ENCODE measurements at places on chromosomes 1 and 21.

GRCh38 chr1:36879613-36880012 lies 154.7 kb downstream of the GRIK3 start:
- no peak for DNase-seq

DNA sequence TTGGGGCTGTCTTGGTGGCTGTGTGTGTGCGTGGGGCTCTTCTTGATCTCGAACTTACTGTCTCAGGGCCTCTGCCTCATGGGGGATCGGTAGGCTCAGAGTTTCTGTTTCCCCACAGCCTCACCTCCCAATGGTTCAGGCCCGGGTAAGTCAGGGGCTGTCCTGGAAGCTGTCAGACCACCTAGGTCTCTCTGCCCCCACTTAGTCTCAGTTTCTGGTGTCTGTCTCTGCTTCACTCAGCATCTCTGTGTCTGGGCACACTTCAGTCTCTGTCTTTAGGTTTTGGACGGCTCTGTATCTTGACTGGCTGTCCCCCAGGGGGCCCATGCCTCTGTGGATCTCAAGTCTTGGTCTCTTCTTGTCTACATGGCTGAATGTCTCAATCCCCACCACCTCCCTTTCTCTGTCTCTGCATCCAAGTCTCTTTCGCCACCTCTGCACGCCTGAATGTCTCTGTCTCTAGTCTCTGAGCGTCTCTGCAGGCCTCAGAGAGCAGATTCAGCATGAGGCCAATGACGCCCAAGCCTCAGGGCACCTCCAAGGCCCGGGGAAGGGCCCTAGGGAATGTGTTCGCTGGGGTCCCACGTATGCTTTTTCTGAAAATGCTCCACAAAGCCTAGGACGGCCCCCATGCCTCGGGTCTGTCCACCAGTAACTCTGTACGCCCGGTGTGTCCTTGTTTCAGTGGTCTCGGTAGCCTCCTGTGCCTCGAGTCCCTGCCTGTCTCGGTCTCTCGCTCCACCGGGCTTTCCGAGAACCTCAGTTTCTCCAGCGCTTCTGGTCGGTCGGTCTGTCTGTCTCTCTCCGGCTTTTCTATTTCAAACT lies 818 bp downstream of the FHL3 start:
- DNase-seq = no peak

- no peak for DNase-seq
These were observed 292.2 kb downstream of the SMYD3 start for GRCh38 chr1:246214708-246215509.

GRCh38 chr1:3314491-3315381 lies 139.7 kb upstream of the ARHGEF16 start:
- DNase-seq = no peak

GRCh38 chr1:29416267-29417146 lies 180.2 kb downstream of the PTPRU start:
- DNase-seq = no peak

DNA sequence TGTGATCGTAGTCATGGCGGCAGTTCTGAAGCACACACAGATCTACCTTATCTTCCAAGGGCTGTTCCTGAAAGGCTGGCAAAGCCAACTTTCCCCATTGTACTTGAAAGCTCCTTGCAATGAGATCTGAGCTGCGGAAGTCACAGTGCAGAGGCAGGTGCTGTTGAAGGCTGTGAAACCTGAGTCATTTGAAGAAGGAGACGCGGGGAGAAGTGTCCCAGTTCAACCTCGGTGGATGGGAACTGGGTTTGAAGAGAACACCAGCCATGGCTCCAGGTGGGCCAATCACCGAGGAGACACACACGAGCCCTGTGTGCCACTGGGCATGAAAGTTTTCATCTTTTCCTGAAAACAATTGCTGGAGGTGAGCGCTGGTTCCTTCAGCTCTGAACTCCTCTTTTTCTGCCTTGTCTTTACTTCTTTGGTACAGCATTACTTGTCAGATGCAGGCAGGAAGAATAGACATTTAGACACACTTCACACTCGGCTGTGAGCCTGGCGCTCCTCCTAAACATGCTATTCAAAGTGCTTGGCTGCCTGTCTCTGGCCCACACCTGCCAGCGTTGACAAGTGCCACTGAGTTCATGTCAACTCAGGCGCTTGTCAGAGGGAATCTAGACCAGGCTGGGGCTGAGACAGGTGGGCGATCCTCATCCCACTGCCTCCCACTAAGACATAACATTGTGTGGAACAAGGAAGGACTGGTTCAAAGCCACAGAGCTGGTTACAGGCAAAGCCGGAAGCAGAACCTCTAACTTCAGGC lies 25.7 kb upstream of the PDE9A start:
- DNase-seq = no peak

DNA sequence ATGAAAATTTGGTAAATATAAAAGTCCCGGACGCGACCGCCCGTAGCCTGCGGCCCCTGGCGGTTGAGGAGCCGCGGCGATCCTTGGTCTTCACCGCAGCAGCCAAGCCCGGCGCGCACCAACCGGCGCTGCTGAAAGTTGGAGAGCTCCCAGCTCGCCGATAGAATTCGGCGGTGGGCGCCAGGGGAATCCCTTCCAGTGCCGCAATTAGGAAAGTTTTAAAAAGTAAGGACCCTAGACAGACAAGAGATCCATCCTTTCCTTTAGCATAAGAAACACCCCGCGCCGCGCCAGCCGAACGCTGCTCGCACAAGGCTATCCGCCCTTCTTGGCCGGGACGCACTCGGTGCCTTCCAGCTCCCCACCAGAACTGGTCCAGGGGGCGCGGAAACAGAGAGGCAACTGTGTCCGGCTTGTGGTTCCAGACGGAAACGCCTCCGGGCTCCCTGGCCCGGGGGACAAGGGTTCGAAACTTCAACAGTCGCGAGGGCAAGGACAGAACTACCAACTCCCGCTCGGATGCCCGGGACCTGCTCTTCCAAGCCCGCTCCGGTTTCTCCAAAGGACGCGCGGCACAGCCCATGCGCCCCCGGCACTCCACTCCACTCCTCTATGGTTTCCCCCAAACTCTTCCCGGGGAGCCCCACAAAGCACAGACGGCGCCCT lies 1.7 kb downstream of the FAM78B start:
- no peak for DNase-seq

- DNase-seq = no peak
These were observed 32.6 kb downstream of the UBE4B start for GRCh38 chr1:10065344-10065685.

DNA sequence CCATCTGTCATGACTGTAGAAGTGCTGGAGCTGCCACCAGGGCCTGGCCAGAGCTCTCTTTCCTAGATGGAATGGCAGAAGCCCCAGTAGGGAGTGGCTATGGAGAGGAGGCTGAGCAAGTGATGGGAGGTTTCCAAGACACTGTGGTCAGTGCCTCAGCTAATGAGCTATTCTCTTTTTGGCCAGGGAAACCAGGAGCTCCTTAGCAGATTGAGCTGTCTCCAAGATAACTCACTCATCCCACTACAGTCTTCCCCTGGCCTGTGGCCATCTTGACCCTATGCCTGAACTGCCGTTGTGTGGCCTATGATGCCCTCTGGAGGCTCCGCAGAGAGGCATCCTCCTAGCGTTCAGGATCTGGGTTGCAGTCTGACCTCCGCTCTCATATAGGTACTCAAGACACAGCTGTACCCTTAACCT lies 60.5 kb downstream of the ERI3 start:
- no peak for DNase-seq

GRCh38 chr21:31524140-31524539 lies 135.4 kb upstream of the SOD1 start:
- DNase-seq = no peak

- DNase-seq = no peak
These were observed 13.4 kb upstream of the SKI start for GRCh38 chr1:2214541-2215241.

GRCh38 chr1:150271291-150271959 lies 1.2 kb upstream of the C1orf54 start:
- no peak for DNase-seq

GRCh38 chr1:42173961-42174735 lies 9.6 kb upstream of the GUCA2A start:
- DNase-seq = no peak

- no peak for DNase-seq
These were observed 44.3 kb downstream of the NID1 start for GRCh38 chr1:236020359-236021219.

- no peak for DNase-seq
These were observed 79.0 kb upstream of the KRTAP19-8 start for GRCh38 chr21:31117128-31117916.

DNA sequence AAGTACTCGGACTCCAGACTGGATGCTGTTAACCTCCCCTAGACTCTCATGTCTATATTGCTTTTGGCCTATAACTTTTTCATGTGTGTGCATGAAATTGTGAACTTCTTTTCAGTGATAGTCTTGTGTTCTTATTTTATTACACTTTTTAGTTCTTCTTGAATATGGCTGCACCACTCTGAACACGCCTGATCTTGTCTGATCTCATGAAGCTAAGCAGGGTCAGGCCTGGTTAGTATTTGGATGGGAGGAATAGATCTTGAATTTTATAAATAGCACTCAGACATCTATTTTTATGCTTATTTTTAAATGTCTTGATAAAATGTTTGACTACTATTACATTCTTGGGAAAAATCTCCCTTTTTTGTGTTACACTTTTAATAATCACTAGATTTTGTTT lies 22.4 kb downstream of the TCP10L start:
- no peak for DNase-seq

GRCh38 chr1:240739754-240740153 lies 127.8 kb upstream of the GREM2 start:
- no peak for DNase-seq

GRCh38 chr1:56551691-56552090 lies 27.7 kb downstream of the PLPP3 start:
- no peak for DNase-seq

- no peak for DNase-seq
These were observed 15.8 kb downstream of the OR14I1 start for GRCh38 chr1:248686815-248687214.

GRCh38 chr1:147384804-147385203 lies 142.3 kb downstream of the CHD1L start:
- no peak for DNase-seq

- DNase-seq = no peak
These were observed 33.6 kb downstream of the NUAK2 start for GRCh38 chr1:205287767-205288559.

DNA sequence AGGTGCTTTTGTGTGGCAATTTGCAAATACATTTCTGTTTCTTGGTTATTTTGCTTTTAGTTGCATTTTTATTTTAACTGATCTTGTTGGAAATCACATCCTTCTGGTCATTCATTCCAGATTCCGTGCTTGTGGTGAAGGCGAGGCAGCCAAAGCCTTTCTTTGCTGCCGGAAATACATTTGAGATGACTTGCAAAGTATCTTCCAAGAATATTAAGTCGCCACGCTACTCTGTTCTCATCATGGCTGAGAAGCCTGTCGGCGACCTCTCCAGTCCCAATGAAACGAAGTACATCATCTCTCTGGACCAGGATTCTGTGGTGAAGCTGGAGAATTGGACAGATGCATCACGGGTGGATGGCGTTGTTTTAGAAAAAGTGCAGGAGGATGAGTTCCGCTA lies 34.8 kb upstream of the CD101 start:
- DNase-seq = no peak

DNA sequence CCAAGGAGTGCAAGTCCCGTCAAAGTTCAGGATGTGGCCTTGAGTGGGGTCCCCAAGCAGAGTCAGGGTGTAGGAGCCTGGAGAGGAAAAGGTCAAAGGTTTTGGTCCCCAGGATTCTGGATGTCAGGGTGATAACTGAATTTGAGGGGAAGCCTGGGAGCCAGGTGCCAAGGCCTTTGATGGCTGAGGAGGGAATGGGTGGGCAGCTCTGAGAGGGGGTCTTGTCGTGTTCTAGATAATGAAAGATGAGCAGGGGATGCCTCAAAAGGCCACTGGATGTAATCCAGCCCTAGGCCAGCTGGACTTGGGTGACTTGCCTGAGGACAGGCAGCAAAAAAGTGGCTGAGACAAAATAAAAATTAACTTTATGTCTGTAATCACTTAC lies 27.5 kb upstream of the KCNA2 start:
- no peak for DNase-seq

GRCh38 chr1:54874079-54874830 lies 12.7 kb downstream of the DHCR24 start:
- no peak for DNase-seq

DNA sequence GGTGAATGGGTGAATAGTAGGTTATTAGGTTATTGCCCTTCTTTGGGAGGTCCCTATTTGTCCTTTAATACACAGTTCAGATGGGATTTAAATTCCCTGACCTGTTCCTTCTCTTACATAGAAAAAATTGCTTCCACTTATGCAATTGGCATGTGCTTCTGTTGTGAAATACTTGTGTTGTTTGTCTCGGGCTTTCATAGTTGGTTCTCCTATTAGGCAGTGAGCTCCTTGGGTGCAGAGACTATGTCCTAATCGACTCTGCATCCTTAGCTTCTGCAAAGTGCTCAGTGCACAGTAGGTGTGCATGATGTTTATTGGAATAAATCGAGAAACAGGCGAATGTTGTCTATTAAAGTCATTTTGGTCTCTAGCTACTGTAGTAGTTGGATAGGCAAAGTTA lies 1.3 kb upstream of the PDE4B start:
- DNase-seq = no peak

DNA sequence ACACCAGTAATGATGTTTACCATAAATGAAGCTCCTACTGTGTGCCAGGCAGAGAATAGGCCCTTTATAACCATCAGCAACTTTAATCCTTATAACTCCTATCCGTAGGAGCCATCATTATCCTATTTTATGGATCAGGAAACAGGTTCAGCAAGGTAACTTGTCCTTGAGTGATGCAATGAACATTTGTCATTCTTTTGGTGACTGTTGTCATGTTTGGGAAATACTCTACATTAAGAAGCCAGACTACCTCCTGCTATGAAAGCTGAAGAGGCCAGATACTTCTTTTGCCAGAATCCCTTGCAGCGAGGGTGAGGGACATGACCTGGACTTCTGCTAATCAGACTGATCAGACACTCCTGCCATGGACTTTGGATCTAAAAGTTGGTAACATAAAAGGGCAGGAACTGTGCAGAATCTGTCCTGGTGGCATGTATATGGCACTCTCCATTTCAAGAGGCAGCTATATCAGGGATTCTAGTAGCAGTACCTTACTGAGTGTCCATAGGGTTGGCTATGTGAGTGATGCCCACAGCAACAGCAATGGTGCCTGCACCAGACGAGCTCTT lies 33.1 kb upstream of the SRRM1 start:
- DNase-seq = no peak

- DNase-seq = no peak
These were observed 231.7 kb upstream of the AJAP1 start for GRCh38 chr1:4422504-4423289.

DNA sequence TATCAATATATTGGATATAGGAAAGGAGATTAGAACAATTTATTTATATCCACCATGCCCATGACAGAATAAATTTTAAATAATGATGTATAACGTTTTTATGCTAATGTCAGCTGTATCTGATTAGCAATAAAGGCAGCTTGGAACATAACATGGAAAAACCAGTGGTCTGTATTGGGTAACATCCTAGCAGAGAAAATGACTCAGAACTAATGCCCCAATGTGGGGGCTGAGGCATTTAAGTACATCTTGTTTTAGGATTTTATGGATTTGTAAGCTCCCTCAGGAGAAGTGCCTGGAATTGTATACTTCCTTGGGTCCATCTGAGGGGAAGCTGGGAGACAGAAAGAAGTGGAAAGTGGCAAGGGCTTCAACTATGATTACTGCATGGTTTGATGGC lies 82.3 kb downstream of the HMCN1 start:
- DNase-seq = no peak

GRCh38 chr1:218330043-218330623 lies 15.0 kb upstream of the TGFB2 start:
- DNase-seq = no peak
